ENCODE measurements at places on chromosomes 1 and 21.

DNA sequence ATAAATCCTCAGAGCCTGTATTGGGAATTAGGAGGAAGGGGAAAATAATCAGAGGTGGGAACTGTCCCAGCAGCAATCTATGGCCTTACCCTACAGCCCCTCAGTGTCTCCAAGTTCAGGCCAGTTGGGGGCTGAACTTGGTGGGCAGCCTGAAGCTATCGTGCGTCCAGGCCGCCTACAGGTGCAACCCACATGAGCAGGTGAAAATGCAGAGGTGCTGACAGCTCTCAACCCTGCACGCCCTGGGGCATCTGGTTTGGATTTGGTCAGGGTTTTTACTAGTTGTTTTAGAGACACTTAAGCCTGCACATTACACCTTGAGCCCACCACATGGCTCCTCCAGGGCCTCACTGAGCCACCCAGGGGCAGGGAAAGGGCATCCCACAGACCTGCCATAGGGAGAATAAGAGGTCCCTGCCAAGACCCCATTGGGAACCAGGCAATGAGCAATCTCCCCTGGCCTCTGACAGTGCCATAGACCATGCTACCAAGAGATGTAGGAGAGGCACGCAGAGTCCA is 209.5 kb downstream of the FOXD2 start:
- DNase-seq: no peak

GRCh38 chr1:71667216-71667615 is 586.4 kb upstream of the ZRANB2 start:
- peak; percentile 12 for DNase-seq

GRCh38 chr21:36156815-36157670 is at the start of gene DOP1B:
Gene DOP1B (plus strand): TSS chr21:36156824. CDS start chr21:36164734, 7,910 bp downstream.
- peak; percentile 10 for DNase-seq

DNA sequence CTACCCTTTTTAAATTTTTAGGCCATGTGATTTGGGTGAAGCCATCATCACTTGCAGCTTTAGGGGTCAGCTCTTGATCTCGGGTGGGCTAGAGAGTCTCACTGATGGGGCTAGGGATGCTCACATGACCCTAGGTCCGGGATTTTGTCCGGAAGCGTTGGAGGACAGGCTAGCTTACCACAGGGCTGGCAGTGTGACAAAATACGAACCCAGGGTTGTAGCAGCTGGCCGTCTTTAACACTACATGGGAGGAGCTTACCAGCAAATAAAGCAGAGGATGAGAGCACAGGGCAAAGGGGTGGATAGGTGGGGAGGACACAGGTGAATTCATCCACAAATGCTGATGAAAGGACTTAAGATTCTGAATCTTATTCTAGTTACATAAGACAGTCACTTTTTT is 21.9 kb downstream of the GPR161 start:
- no peak for DNase-seq

- DNase-seq: no peak
These were observed 511.3 kb downstream of the NPHP4 start for GRCh38 chr1:5480906-5481305.

GRCh38 chr1:9459816-9460407 is 79.4 kb upstream of the SLC25A33 start:
- DNase-seq: no peak

- DNase-seq: no peak
These were observed 81.3 kb upstream of the SELENON start for GRCh38 chr1:25718732-25719131.

GRCh38 chr1:208007938-208008342 is 97.0 kb upstream of the CD34 start:
- peak; percentile 76 for DNase-seq

DNA sequence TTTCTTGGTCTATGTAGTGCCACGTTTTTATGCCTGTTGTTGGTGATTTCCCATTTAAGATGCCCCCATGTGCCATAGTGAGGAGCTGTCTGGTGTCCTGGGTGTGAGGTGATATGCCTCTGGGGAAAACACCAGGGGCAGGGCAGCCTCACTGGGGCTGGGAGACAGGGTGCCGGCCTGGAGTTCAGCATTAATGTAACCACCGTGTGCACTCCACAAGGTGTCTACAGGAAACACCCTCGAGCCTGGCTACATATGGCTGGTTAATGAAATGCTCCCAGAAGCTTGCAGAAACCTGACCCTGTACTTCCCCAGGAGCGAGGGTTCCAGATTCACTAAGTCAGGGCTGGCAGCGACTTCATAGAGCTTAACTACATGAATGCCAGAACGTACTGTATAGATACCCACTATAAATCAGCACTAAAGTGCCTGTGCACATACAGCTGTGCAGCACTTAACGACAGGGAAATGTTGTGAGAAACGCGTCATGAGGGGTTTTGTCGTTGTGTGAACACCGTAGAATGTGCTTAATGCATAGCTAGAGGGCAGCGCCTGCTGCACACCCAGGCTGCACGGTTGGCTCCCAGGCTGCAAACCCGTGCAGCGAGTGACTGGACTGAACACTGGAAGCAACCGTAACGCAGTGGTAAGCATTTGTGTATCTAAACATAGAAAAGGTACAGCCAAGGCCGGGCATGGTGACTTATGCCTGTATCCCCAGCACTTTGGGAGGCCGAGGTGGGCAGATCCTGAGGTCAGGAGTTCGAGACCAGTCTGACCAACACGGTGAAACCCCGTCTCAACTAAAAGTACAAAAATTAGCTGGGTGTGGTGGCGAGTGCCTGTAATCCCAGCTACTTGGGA is 10.4 kb downstream of the TFF2 start:
- DNase-seq: no peak

DNA sequence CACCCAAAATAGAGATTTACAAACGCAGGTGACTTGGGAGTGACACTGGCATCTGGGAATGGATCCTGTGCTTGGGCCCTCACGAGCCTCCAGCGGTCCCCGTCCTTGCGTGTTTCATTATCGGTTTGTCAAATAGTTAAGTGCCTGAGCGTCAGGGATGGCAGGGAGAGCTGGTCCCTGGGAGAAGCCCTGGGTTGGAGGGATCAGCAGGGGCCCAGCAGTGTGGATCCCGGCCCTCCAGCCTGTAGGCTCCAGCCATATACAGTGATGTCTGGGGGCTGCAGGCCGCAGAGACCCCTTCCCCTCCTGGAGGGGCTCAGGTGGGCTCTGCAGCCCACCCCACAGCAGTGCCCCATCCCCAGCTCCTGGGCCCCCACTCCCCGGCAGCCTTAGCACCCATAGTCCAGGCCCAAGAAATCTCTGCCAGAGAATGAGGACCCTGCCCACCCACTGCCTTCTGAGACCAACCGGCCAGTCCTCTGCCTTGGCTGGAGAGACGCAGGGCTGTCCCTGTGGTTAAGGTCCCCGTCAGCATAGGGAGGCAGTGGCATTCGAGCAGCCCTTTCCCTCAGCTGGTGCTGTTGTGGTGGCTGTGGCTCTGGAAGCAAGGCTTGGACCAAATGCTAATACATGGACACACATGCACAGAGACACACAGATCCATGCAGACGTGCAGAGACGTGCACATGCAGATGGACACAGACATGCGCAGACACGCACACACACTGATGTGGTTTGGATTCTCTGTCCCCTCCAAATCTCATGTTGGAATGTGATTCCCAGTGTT is 2.4 kb upstream of the SLC19A1 start:
- DNase-seq: no peak

DNA sequence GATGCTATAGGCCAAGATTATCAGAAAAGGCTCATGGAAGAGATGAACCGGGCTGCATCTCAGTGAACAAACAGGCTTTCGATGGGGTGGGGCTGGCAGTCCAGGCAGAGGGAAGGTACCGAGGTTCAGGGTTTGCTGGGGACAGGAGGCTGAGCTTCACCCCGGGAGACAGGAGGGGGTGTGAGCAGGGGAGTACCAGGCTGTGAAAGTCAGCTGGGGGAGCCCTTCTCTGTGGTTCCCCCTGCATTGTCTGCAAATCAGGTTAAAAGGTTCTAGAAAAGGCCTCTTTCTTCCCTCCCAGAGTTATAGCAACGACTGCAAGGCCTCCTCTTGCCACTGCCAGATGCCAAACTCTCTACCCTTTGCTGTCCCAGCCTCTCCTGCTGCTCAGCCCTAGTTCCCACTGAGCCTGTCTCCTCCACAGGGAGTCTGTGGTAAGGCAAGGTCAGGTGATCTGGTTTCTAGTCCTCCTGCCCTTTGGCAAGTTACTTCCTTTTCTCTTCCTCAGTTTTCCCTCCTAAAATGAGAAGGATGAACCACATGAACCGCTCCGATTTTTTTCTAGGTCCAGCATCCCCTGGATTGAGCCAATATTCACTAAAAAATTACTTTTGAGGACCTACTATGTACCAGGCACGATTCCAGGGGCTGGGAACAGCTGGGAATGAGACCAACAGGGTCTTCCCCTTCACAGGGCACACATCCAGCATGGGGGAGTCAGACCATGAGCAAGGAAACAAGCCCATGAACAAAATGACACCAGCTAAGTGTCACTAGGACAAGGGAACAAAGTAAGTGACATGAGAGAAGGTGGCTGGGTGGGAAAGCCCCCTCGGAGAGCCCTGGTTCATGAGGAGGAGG is 7.2 kb downstream of the LAD1 start:
- no peak for DNase-seq

DNA sequence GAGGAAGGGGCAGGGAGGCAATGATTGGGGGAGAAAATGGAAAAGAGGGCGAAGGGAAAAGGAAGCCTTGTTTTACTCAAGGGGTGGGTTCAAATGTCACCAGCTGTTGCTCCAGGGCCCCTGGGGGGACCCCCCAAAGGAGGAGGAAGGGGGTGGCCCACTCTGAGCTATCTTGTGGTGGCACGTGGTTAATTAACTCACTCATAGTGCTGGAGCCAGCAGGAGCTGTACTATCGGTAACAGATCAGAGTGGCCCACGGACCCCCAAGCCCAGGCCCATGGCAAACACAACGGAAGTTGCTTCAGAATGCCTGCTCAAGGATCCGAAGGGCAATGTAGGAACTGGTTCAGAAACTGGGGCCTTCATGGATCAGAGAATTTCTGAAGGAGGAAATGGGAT is 7.2 kb downstream of the TFF2 start:
- DNase-seq: no peak

GRCh38 chr1:216627252-216627651 is 96.0 kb downstream of the ESRRG start:
- DNase-seq: peak; percentile 4

DNA sequence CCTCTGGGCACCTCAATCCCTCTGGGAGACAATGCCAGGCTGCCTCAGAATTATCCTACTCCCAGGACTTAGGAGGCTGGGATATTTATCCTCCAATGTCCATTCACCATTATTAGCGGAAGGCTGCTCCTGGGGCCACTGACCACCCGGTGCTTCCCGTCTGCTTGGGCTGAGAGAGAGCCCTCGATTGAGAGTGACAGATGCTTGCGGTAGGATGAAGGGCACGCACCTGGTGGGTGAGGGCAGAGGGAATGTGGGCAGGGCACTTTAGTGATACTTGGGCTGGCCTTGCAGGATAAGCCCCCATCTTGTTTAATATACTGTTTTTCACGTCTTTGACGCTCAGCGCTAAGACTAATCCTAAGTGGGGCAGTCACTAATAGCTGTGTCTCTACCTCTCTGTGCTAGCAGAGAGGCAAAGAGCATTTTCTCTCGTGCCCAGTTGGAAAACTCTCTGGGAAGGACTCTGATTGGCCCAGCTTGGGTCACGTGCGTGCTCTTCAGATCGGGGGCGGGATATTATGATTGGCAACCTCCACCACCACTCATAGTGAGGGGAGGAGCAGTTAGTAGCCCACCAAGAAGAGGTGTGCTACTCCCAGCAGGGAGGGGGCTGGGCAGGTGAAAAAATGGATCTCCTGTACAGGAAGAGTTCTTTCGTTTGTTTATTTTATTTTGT is 10.6 kb upstream of the PARS2 start:
- peak; percentile 50 for DNase-seq

DNA sequence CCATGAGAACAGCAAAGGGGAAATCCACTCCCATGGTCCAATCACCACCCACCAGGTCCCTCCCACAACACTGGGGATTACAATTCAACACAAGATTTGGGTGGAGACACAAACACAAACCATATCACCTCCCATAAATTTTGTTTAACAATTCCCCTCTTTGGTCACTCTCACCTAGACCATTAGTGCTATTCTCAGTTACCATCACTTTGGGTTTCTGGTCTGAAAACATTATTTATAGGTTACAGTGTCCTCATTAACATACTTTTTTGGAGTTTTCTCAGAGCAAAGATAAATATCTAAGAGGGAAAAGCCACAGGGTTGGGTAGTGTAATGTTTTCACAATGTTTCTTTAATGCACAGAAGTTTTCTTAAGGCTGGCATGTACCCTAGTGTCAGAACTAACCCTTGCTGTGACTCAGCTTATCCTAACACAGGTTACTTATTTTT is 47.7 kb upstream of the DNAH14 start:
- no peak for DNase-seq

DNA sequence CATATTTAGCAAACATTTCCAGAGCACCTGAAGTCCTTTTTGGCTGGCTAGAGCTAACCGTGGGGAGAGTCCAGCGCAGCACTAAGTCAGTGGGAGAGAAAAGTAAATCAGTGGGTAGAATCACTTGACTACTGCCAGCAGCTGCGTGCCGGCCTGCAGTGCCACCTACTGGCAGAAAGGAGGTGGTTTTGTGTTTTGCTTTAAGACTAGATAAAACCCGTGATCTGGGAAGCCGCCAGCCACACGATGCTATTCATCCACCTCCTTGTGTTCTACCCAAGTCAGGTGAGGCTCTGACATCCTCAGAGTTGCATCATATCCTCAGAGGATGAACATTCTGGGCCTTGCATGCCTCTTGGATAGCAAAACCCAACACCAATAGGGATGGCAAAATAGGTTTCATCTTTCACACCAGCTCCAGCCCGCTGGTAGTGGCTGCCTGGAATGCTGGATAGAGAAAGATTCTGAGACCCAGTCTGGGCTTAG is 14.1 kb upstream of the HEYL start:
- DNase-seq: peak; percentile 73

- no peak for DNase-seq
These were observed 2.4 kb upstream of the PPP1R15B start for GRCh38 chr1:204414016-204414415.

DNA sequence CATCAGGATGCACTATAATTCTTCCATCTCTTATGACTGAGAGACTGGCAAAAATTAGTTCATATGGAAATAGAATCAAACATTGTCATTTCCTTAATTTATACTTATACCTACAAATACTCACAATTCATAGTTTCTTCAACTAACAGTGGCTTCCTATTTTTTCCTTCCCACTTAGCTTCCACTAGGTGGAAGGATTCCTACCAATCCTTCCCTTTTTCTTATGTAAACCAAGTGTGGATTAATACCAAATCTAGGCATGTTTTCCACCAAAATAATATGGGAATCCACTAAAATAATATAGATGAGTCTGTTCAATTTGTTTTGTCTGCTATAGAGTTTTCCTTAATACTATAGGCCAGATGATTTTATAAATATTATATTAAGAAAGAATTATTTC is 1537.1 kb downstream of the PLA2G4A start:
- no peak for DNase-seq

All from EL (cell line).